ENCODE measurements at places on chromosomes 1 and 21. TPM values are rescaled to one million over a fixed set of nuclear protein-coding genes. Genes with fewer than 3 reads are reported as not detected.

MIA3 gene
- polyA plus RNA-seq, result 42.0 TPM

PPT1 gene
- polyA plus RNA-seq, result 292 TPM

C8B gene
- polyA plus RNA-seq, result not detected

USH2A gene
- not detected for polyA plus RNA-seq

GCSAML gene
- polyA plus RNA-seq, result not detected

DHRS3 gene
- polyA plus RNA-seq, result 40.5 TPM

NCF2 gene
- 6.9 TPM for polyA plus RNA-seq

RNF223 gene
- polyA plus RNA-seq, result not detected

- no peaks in the 10 kb centered on the region for H3K27me3 ChIP-seq
- H3K27ac ChIP-seq, result no peak overlapping the region
- H3K4me3 ChIP-seq, result no peak overlapping the region
- H3K4me1 ChIP-seq, result no peaks in the 10 kb centered on the region
- H3K36me3 ChIP-seq, result no peaks in the 10 kb centered on the region
- DNase-seq, result no peak
Observed at GRCh38 chr1:209227941-209228340, 355.6 kb upstream of the CAMK1G start.

GRCh38 chr1:247411621-247412327, 4.2 kb upstream of the NLRP3 start:
- no peak overlapping the region for H3K4me3 ChIP-seq
- DNase-seq, result no peak
- no peak overlapping the region for H3K27ac ChIP-seq
- no peaks in the 10 kb centered on the region for H3K36me3 ChIP-seq
- H3K4me1 ChIP-seq, result peaks cover 61% of the 10 kb centered on the region

- no peak overlapping the region for H3K27ac ChIP-seq
- DNase-seq, result no peak
- no peaks in the 10 kb centered on the region for H3K36me3 ChIP-seq
- H3K27me3 ChIP-seq, result no peaks in the 10 kb centered on the region
Observed at GRCh38 chr1:164905869-164906268, 346.9 kb downstream of the PBX1 start.

GRCh38 chr1:214360525-214361164, 79.7 kb downstream of the SMYD2 start:
- H3K27ac ChIP-seq, result no peak overlapping the region
- no peaks in the 10 kb centered on the region for H3K36me3 ChIP-seq
- no peaks in the 10 kb centered on the region for H3K27me3 ChIP-seq
- H3K4me1 ChIP-seq, result no peaks in the 10 kb centered on the region
- no peak for DNase-seq

DNA sequence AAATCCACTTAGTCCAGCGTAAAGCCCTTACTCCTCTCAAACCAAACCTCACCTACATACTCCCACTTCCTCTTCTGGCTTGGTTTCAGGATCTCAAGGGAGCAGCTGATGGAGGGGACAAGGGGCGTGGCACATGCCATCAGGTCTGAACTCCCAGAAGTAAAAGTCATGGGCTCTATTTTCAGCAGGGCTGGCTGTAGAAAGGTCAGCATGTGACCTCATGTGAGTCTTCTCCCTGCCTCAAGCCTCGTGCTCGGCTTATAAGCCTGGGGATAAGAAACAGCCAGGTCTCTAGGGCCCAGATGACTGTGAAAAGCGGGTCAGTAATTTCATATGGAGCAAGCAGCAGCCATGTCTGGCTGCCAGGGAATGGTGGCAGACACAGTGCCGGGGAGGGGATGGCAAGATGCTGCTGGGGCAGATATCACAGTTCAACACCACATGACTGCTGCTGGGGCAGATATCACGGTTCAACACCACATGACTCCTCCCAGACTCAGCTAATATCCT, 227.9 kb downstream of the KCNH1 start:
- no peaks in the 10 kb centered on the region for H3K27me3 ChIP-seq
- no peak overlapping the region for H3K27ac ChIP-seq
- DNase-seq, result no peak
- H3K36me3 ChIP-seq, result no peaks in the 10 kb centered on the region
- no peaks in the 10 kb centered on the region for H3K4me1 ChIP-seq
- no peak overlapping the region for H3K4me3 ChIP-seq

DNA sequence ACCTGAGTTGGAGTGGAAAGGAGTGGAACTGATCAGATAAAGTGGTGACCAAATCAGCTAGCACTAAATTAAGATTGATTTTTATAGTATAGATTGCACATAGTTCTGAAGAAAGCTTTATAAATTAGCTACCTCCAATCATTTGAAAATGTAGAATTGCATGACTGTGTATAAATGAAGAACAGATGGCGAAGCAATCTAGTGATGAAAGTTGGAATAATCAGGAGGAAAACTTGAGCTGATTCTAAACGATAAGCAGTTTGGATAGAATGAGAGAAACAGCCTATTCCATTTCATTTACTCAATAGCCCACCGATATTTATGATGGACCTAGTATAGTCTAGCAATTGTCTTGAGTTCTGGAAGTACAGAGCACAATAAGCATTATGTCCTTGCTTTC, 661.5 kb downstream of the PLA2G4A start:
- DNase-seq, result no peak
- H3K36me3 ChIP-seq, result no peaks in the 10 kb centered on the region
- no peaks in the 10 kb centered on the region for H3K4me1 ChIP-seq

DNA sequence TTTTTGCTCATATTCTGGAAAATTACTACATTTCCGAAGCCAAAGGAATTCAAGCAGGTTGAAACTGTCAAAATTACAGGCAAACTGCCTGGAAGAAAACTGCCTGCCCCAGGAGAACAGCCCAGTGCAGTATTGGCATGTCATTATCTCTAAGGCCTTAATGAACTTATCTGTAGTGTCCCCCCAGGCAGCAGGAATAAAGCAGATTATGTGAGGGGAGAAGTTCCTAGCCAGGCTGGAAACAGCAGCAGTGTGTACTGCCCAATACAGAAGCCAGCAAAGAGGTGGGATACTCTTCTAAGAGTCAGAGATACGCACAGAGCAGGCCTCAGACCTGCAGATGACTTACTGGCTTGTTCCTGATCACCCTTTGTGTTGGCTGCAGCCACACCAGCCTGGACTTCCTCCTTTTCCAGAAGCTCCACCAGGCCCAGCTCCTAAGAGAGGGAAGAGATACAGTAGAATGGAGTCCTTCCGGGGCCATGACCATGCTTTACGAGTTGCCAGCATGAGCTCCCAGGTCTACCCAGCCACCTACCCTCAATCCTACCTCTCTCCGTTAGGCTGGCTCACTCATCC, 11.7 kb downstream of the IQGAP3 start:
- no peak for DNase-seq
- no peak overlapping the region for H3K4me3 ChIP-seq
- no peak overlapping the region for H3K27ac ChIP-seq
- H3K4me1 ChIP-seq, result no peaks in the 10 kb centered on the region

- H3K27ac ChIP-seq, result no peak overlapping the region
- no peaks in the 10 kb centered on the region for H3K4me1 ChIP-seq
- no peak overlapping the region for H3K4me3 ChIP-seq
- peaks cover 76% of the 10 kb centered on the region for H3K36me3 ChIP-seq
- no peaks in the 10 kb centered on the region for H3K27me3 ChIP-seq
Observed at GRCh38 chr1:40987439-40988276, 8.2 kb downstream of the CTPS1 start.

GRCh38 chr1:89724369-89725010, 91.6 kb downstream of the LRRC8C start:
- no peak for DNase-seq
- no peak overlapping the region for H3K27ac ChIP-seq
- no peaks in the 10 kb centered on the region for H3K27me3 ChIP-seq
- H3K4me1 ChIP-seq, result peaks cover 65% of the 10 kb centered on the region
- H3K4me3 ChIP-seq, result no peak overlapping the region
- no peaks in the 10 kb centered on the region for H3K36me3 ChIP-seq

GRCh38 chr1:37471345-37472231, 2.8 kb upstream of the ZC3H12A start:
- no peak overlapping the region for H3K4me3 ChIP-seq
- peaks cover 11% of the 10 kb centered on the region for H3K36me3 ChIP-seq
- H3K4me1 ChIP-seq, result peaks cover 24% of the 10 kb centered on the region
- H3K27ac ChIP-seq, result peak overlapping the region; percentile 96
- DNase-seq, result no peak

- peaks cover under 1% of the 10 kb centered on the region for H3K27me3 ChIP-seq
- no peak overlapping the region for H3K4me3 ChIP-seq
- no peak overlapping the region for H3K27ac ChIP-seq
- no peaks in the 10 kb centered on the region for H3K4me1 ChIP-seq
Observed at GRCh38 chr1:162319493-162320175, 57.0 kb downstream of the SPATA46 start.

GRCh38 chr1:109641861-109642260, 14.0 kb upstream of the GSTM4 start:
- peaks cover 14% of the 10 kb centered on the region for H3K4me1 ChIP-seq
- no peak overlapping the region for H3K4me3 ChIP-seq
- DNase-seq, result no peak
- no peak overlapping the region for H3K27ac ChIP-seq
- no peaks in the 10 kb centered on the region for H3K27me3 ChIP-seq

DNA sequence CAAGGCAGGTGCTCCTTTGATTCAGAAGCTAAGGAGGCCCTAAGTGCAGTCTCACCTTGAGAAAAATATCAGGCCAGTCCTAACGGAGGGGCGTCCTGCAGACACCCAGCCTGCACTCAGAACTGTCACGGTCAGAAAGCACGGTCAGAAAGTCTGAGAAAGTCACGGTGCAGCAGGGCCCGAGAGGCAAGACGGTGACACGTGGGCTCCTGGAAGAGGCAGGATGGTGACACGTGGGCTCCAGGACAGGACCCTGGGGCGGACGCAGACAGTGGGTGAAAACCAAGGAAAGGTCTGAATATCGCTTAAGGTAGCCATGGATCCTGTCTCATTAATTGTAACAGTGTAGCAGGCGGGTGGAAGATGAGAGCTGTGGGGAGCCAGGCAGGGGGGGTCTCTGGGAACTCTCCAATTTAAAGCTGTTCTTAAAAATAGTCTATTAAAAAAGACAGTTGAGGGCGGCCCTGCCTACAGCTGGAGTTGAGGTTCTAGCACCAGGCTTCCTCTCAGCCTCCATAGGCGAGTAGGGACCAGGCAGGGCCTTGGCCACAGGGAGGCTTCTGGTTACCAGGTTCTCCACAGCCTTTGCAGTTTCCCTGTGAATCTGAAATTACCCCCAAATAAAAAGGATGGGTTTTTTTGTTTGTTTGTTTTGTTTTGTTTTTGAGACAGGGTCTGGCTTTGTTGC, 65.2 kb downstream of the FAAP20 start:
- no peaks in the 10 kb centered on the region for H3K36me3 ChIP-seq
- no peaks in the 10 kb centered on the region for H3K27me3 ChIP-seq
- DNase-seq, result no peak
- peaks cover 28% of the 10 kb centered on the region for H3K4me1 ChIP-seq
- H3K27ac ChIP-seq, result no peak overlapping the region

DNA sequence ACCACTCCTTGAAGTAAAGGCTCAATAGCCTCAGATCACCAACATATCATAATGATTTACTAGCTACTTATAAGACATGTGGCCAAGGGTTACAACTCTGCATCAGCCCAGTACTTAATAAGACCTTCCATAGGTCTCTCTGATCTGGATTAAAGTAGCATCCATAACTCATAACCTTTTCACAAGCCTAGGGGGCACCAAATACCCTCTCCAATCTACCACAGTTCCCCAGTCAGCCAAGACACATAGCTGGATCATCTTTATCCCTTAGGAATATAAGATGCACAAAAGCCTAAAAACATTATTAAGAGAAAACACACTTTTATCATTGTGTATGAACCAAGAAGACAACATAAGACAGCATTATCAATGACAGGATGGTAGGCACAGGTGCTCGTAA, 22.1 kb downstream of the SSX2IP start:
- no peak overlapping the region for H3K27ac ChIP-seq
- no peak for DNase-seq
- H3K27me3 ChIP-seq, result no peaks in the 10 kb centered on the region
- no peaks in the 10 kb centered on the region for H3K36me3 ChIP-seq

GRCh38 chr1:173360487-173361063, 116.6 kb upstream of the PRDX6 start:
- no peak overlapping the region for H3K27ac ChIP-seq
- peaks cover 10% of the 10 kb centered on the region for H3K4me1 ChIP-seq
- no peak overlapping the region for H3K4me3 ChIP-seq
- no peaks in the 10 kb centered on the region for H3K36me3 ChIP-seq
- no peak for DNase-seq
- H3K27me3 ChIP-seq, result no peaks in the 10 kb centered on the region

DNA sequence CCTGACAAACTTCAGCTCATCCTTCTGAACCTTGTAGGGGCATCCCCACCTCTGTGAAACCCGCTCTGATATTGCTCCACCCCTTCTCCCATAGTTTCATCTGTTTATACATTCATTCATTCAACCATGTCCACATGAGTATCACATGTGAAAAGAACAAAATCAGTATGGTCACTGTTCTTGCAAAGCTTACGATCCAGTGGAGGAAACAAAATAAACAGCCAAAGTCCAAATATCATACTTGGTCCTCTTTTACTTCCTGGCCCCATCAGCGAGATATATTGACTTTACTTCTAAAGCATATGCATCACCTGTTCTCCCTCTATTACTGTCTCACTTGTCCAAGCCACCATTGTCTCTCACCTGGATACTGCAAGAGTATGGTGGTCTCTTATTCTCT, 35.6 kb downstream of the C8A start:
- no peak overlapping the region for H3K27ac ChIP-seq
- H3K27me3 ChIP-seq, result no peaks in the 10 kb centered on the region
- no peak for DNase-seq
- no peak overlapping the region for H3K4me3 ChIP-seq

GRCh38 chr1:48683839-48684238, 92.9 kb downstream of the BEND5 start:
- no peak overlapping the region for H3K27ac ChIP-seq
- no peaks in the 10 kb centered on the region for H3K27me3 ChIP-seq
- no peaks in the 10 kb centered on the region for H3K4me1 ChIP-seq
- H3K36me3 ChIP-seq, result no peaks in the 10 kb centered on the region
- no peak overlapping the region for H3K4me3 ChIP-seq

Data from CD4-positive, alpha-beta memory T cell (primary cell).